Caudate nucleus (tissue), 63 donors: ENCODE measurements at places on chromosomes 3 and 15.

- DNase-seq = no peak
Observed at GRCh38 chr3:44066806-44067205, 174.9 kb upstream of the TOPAZ1 start.

DNA sequence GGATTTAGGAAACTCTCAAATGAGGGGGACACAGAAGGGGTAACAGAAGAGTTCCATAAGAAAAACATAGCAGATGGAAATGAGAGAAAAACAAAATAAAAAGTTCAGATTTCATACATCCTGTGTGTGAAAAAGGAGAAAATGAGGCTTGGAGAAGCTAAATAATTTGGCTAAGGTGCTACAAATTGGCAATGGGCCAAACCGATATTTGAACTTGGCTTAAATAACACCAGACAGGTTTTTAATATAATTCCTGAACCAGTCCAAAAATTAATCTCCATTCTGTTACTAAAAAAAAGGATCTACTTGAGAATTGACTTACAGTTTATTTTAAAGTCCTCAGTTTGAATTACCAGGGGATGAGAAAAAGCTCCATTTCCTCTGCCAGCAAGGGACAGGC, 342.9 kb upstream of the DPH6 start:
- no peak for DNase-seq

DNA sequence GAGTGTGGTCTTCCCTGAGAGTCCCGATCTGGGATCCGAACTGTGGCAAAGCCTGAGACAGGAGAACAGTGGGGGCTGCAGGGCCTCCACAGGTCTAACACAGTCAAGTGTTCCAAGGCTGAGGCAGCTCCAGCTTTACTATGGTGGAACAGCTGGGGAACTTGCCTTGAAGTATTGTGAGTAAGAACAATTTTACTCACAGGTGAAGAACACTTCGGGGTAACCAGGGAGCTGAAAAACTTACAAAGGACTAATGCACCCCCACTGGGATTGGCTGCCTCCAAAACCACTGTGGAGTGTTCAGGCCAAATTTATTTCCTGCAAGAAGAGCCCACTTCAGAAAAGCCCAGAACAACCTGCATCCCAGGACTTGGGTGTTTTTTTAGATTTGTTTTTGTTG, 25.4 kb downstream of the ZIC4 start:
- no peak for DNase-seq

DNA sequence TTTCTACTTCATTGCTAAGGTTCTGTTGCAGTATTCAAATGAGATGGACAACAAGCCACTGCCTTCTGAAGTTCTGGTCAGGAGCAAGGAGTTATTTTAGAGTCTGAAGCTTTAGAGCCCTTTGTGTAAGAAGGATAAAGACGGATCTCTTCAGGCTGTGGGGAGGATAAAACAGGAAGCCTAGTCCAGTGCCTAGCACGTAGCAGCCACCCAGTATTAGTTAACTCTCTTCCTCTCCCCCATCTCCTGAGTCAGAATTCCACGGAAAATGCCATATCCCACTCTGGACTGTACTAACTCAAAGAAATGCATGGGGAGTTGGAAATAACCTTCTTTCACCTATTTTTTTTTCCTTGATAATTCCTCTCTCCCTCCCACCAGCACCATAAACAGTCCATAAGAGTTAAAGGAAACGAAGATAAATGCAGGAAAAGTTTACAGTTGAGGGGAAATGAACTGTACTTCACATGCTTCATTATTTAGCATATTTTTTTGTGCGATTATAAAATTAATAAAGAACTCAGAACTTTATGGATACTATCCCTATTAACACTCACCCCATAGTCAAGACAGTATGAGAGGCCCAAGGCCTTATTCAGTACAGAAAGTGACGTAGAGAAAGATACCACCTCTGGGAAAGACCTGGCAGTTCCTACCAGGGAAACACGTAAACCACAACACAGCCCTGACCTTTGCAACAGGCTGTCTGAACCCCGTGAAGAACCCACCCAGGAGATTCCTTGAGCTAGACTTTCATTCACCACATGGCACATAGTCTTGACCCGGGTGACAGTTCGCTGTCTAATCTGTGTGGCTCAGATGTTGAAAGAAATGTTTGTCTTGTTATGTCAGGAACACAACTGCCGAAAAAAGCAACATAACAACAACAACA, 9.2 kb downstream of the IGF2BP2 start:
- DNase-seq = no peak

DNA sequence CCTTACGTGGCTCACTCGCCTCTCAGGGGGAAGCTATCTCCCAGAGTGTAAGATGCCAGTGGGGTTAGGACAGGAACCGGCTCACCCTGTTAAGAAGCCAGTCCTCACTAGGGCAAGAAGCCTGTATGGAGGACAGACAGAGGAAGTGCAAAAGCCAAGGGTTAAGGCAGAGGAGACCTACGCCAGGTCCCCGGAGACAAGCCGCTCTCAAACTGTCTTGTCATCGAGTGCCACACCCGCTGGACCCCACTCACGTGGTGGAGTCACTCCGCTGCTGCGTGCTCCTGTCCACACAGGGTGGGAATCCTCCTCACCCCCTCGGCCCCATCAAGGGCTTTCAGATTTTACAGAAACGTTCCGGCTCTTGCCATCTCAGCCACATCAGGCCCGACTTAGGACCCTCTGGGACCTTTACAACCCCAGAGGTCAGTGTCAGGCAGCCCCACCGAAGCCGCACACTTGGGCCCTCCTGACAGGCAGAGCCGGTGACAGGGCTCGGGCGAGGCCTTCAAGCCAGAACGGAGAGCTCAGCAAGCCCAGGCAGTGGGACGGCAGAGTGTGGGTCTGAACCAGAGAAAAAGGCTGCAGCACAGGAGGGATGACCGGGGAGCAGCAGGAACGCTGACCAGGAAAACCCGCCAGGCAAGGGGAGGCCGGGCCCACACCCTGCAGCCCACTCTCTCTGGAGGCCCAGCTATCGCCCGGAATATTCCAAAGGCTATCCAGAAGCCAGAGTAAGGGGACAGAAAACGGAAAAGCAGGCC, 61.7 kb downstream of the XXYLT1 start:
- no peak for DNase-seq

DNA sequence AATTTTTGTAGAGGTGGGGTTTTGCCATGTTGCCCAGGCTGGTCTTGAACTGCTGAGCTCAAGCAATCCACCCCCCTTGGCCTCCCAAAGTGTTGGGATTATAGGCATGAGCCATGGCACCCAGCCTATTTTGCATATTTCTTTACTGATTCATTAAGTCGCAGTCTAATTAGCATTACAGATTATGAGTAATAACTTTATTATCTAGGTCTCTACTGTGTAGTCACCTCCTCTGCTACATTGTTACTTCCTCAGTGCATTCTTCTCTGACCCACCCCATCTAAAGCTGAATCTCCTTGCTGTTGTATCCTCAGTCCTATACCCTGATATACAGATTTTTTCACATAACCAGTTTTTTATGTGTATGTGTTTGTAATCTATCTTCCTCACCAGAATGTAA, 61.7 kb downstream of the TFDP2 start:
- DNase-seq = no peak

- DNase-seq = no peak
Observed at GRCh38 chr3:94092086-94092485, 29.2 kb downstream of the NSUN3 start.

GRCh38 chr15:60535743-60536142, 56.8 kb upstream of the ICE2 start:
- no peak for DNase-seq

GRCh38 chr3:52436500-52437149, 8.3 kb downstream of the SEMA3G start:
- no peak for DNase-seq

DNA sequence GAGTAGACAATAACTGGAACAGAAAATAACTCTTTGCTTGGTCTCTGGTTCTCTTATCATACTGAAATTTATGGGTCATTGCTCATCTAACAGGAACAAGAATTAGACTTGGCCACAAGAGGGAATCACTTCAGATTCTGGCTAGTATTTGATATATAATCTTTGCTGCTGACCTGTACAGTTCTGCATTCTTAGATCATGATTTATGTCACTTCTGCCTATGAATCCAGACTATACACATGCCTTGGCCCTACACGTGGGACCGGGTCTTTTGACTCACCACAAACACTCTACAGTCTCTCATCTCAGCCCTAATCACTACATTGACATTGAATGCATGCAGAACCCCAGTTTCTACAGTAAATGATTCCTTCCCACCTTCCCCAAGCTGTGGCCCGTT, 162.5 kb upstream of the SOX2 start:
- DNase-seq = no peak
